Activated CD8-positive, alpha-beta T cell treated with anti-CD3 and anti-CD28 coated beads for 36 hours (primary cell): ENCODE measurements at places on chromosomes 2 and 18. TPM values are rescaled to one million over a fixed set of nuclear protein-coding genes. Genes with fewer than 3 reads are reported as not detected.

GRCh38 chr2:234544659-234545611 is 48.1 kb upstream of the ARL4C start:
- no peaks in the 10 kb centered on the region for H3K36me3 ChIP-seq
- DNase-seq, result peak; percentile 84
- no peaks in the 10 kb centered on the region for H3K4me1 ChIP-seq
- H3K27me3 ChIP-seq, result peaks cover 10% of the 10 kb centered on the region
- H3K27ac ChIP-seq, result no peak overlapping the region

The PTPRN gene
- 0.92 TPM for total RNA-seq

- peak overlapping the region; percentile 11 for H3K4me3 ChIP-seq
- no peak overlapping the region for H3K27ac ChIP-seq
- H3K27me3 ChIP-seq, result peaks cover 50% of the 10 kb centered on the region
- peak; percentile 16 for DNase-seq
- H3K36me3 ChIP-seq, result no peaks in the 10 kb centered on the region
Observed at GRCh38 chr2:75200140-75201096, 1.1 kb upstream of the TACR1 start.

DNA sequence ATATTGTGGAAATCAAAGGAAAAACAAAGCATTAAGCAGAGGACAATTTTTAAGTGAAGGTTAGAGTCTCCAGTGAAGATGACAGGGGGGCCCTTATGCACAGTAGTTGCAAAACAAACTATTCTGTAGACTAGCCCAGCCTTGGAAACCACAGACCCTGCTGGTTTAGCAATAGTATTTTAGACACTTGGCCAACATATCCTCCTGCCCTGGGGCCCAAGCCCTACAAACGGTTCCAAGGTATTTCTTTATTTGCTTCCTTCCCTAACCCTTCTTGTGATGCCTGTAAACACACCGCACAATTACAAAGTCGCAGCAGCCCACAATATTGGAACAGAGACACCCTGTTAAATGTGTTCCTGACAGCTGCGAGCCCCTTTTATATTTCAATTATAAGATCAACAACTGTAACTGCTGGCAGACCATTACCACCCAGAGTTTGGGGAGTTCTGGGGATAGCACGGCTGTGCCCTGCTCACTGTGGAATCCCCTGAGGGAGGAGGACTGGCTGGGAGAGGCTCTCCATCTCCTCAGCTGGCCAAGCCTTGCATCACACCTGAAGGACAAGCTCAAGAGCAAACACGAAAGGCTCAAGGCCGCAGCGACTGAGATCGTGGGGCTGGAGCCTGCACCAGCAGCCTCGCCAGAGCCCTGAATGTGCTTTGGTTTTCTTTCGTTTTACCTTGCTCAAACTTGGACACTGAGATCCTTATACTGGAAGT is 282.2 kb upstream of the ATP5MC3 start:
- H3K4me1 ChIP-seq, result no peaks in the 10 kb centered on the region
- H3K27me3 ChIP-seq, result peaks cover 3% of the 10 kb centered on the region
- H3K36me3 ChIP-seq, result no peaks in the 10 kb centered on the region

GRCh38 chr2:44970846-44971450 is 29.4 kb downstream of the SIX3 start:
- DNase-seq, result no peak
- no peaks in the 10 kb centered on the region for H3K27me3 ChIP-seq
- H3K4me1 ChIP-seq, result peaks cover 4% of the 10 kb centered on the region
- H3K27ac ChIP-seq, result no peak overlapping the region
- H3K4me3 ChIP-seq, result no peak overlapping the region

- H3K36me3 ChIP-seq, result no peaks in the 10 kb centered on the region
- no peaks in the 10 kb centered on the region for H3K4me1 ChIP-seq
- no peak overlapping the region for H3K4me3 ChIP-seq
Observed at GRCh38 chr2:140596447-140596846, 1534.4 kb downstream of the LRP1B start.

DNA sequence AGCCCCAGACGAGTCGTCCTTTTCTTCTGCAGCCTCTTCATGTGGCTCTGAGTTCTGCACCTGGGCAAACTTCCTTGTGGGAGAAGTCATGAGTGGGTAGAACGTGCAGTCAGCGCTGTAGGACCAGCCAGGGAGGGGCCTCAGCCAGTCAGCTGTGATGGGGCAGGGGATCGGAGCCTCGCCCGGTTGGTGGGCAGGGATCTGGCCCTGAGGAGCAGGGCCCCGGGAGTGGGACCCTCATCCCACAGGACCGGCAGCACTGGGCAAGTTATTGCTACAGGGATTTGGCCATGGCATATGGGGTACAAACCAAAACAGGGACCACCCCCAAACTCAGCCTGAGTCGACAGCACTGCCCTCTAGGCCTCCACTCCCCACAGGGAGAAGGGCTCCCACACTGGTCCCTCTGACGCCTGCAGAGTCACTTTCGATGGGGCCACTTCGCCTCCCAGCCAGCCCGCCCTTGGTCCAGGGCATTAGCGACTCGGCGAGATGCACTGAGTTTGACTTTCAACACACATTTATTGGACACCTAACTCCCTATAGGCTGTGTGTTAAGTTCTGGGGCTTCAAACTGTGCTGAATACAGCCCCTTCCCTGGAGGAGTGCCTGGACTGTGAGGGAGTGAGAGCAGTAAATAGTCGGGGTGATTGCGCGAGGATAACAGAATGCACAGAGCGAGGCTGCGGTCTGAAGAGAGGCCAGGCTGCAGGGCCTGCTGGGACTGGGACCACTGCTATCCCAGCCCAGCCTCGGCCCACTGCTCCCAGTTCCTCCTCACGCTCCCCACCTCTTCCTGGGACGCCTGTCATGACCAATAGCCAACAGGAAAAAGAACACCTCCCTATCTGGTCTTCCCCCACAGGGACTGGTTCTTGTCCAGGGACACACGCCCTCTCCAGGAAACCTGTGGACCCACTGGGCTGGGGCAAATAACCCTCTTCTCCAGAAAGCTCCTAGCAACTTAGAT is 55.9 kb downstream of the SDC1 start:
- H3K27me3 ChIP-seq, result no peaks in the 10 kb centered on the region
- no peak overlapping the region for H3K27ac ChIP-seq
- H3K4me3 ChIP-seq, result no peak overlapping the region

- no peak for DNase-seq
- H3K4me1 ChIP-seq, result peaks cover 5% of the 10 kb centered on the region
- H3K4me3 ChIP-seq, result no peak overlapping the region
- no peaks in the 10 kb centered on the region for H3K27me3 ChIP-seq
Observed at GRCh38 chr2:3289171-3289515, 88.5 kb downstream of the EIPR1 start.
